Natural killer cell treated with Interleukin-12 subunit alpha and Interleukin-12 subunit beta and Interleukin-15 and Interleukin-18, amount 100 ng/mL, for 72 hours (primary cell): ENCODE measurements at places on chromosomes 6 and 20. TPM values are rescaled to one million over a fixed set of nuclear protein-coding genes. Genes with fewer than 3 reads are reported as not detected.

The LST1 gene
- 34.6 TPM for total RNA-seq

DNA sequence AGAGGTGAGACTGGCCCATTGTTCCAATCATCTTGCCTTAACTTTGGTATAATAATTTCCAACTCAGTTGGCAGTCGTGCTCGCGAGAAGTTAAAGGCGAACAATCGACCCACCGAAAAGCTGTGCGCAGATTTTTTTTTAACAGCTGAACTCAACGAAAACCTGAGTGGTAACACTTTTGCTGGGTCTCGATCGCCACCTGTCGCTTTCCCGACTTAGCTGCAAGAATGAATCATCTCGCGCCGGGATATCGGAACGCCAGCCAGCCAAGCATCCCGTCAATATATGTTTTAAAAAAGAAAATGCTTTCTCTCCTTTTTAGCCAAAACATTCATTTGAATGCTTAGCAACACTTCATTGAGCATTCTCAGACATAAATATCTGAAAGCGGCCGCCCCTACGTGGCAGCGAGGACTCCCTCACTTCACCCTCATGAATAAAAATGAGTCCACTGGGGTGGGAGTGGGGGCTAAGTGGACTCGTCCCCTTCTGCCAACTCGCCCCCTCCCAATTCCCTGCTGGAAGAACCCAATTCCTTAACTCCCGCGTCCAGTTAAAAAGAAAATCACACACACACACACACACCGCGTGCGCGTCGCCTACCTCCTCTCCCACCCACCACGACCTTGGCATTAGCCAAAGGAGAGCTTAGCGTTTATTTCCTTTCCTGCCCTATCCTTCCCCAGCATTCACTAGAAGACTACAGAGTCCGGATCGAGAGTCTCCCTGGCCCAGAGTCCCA lies 1.5 kb downstream of the COL12A1 start:
- H3K4me1 ChIP-seq: peaks cover 51% of the 10 kb centered on the region
- peak overlapping the region; percentile 49 for H3K4me3 ChIP-seq

- H3K4me1 ChIP-seq: no peaks in the 10 kb centered on the region
- H3K27ac ChIP-seq: no peak overlapping the region
- H3K27me3 ChIP-seq: no peaks in the 10 kb centered on the region
These were observed 40.3 kb upstream of the TBX18 start for GRCh38 chr6:84804720-84805119.

DNA sequence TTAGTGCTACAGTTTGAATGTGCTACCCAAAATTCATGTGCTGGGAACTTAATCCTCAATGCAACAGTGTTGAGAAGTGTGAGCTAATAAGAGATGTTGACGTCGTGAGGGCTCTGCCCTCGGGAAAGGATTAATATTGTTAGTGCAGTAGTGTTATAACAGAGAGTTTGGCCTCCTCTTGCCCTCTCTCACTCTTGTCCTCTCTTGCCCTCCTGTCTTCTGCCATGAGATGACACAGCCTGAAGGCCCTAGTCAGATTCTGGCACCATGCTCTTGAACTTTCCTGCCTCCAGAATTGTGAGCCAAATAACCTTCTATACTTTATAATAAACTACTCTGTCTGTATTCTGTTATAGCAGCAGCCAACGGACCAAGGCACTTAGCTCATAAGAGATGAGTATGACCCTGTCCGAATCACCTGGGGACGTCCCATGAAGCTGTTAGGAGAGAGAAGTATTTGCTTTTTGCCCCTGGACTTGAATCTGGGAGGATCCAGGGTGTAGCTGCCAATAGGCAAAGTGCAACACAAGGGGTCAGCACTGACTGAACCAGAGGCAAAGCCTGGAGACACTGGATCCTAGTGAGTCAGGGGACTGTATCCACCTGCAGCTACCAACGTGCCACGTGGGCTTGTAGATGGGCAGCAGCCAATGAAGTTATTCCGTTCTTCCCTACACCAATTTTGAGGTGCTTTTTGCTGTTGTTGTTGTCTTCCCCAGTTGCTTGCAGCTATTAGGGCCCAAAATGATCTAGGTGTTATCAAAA lies 233.7 kb downstream of the THBS2 start:
- H3K27ac ChIP-seq: no peak overlapping the region
- H3K4me1 ChIP-seq: no peaks in the 10 kb centered on the region
- H3K4me3 ChIP-seq: no peak overlapping the region
- DNase-seq: no peak
- peaks cover 24% of the 10 kb centered on the region for H3K27me3 ChIP-seq

The DLK2 gene
- not detected for total RNA-seq

GRCh38 chr6:170345662-170346061 lies 39.1 kb downstream of the FAM120B start:
- H3K27me3 ChIP-seq: no peaks in the 10 kb centered on the region
- peaks cover 21% of the 10 kb centered on the region for H3K36me3 ChIP-seq
- peak overlapping the region; percentile 41 for H3K27ac ChIP-seq
- peaks cover 32% of the 10 kb centered on the region for H3K4me1 ChIP-seq
- no peak for DNase-seq
- H3K4me3 ChIP-seq: peak overlapping the region; percentile 67

- no peak overlapping the region for H3K27ac ChIP-seq
- no peak overlapping the region for H3K4me3 ChIP-seq
- no peaks in the 10 kb centered on the region for H3K4me1 ChIP-seq
- DNase-seq: no peak
- H3K36me3 ChIP-seq: no peaks in the 10 kb centered on the region
These were observed 294.6 kb upstream of the EPHA7 start for GRCh38 chr6:93713974-93714373.

GRCh38 chr6:83231146-83231545 lies 38.0 kb downstream of the RWDD2A start:
- H3K4me3 ChIP-seq: no peak overlapping the region
- no peak overlapping the region for H3K27ac ChIP-seq
- no peaks in the 10 kb centered on the region for H3K4me1 ChIP-seq
- H3K27me3 ChIP-seq: peaks cover 21% of the 10 kb centered on the region
- no peak for DNase-seq

The FKBP1C gene
- 1.9 TPM for total RNA-seq

GRCh38 chr20:53735536-53736050 lies 142.0 kb upstream of the ZNF217 start:
- peak overlapping the region; percentile 28 for H3K4me3 ChIP-seq
- peak overlapping the region; percentile 94 for H3K27ac ChIP-seq
- H3K36me3 ChIP-seq: peaks cover 5% of the 10 kb centered on the region
- DNase-seq: no peak
- no peaks in the 10 kb centered on the region for H3K27me3 ChIP-seq

- peaks cover 6% of the 10 kb centered on the region for H3K4me1 ChIP-seq
- no peak for DNase-seq
- H3K4me3 ChIP-seq: no peak overlapping the region
- no peak overlapping the region for H3K27ac ChIP-seq
- H3K27me3 ChIP-seq: no peaks in the 10 kb centered on the region
These were observed 35.9 kb upstream of the CST7 start for GRCh38 chr20:24913076-24913628.

DNA sequence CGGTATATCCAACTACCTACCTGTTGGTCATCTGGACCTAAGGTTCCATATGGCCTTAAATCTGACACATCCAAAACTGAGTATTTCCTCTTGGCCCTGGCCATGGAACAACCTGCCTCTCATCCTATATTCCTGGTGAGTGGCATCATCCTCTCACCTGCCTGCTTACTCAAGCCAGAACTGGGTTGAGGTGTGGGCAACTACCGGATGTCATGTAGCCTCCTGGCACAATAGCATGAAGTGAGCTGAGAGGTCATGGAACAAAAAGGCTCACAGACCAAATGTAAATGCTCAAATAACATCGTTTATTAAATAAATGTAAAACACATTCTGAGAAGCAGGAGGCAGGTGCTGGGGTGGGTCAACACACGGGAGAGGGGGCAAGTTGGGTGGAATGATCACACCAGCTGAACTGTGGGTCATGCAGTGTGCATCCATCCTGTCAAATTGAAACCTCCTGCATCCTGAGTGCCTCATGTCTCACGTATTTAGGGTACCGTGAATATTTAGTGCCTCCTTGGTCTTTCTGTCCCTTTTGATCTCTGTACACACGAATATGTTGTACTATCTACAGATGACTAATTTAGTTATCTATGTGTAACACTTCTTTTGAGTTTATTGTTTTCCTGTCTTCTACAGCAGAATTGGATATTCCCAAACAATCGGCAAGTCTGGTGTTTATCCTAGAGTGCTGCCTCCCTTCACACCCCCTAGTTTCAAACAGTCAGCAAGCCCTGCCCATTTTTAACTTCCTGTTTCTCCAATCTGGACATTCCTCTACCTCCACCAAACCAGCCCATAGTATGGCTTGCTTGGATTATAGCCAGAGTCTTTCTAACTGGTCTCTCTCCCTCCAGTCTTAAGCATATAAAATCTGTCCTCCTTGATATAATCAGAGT lies 7.9 kb upstream of the POU5F1 start:
- peaks cover 22% of the 10 kb centered on the region for H3K4me1 ChIP-seq
- no peak overlapping the region for H3K27ac ChIP-seq
- no peak for DNase-seq
- H3K27me3 ChIP-seq: no peaks in the 10 kb centered on the region

GRCh38 chr6:125020385-125020784 lies 58.1 kb downstream of the RNF217 start:
- H3K4me1 ChIP-seq: no peaks in the 10 kb centered on the region
- no peak overlapping the region for H3K27ac ChIP-seq
- no peaks in the 10 kb centered on the region for H3K36me3 ChIP-seq
- no peak for DNase-seq
- H3K4me3 ChIP-seq: no peak overlapping the region

DNA sequence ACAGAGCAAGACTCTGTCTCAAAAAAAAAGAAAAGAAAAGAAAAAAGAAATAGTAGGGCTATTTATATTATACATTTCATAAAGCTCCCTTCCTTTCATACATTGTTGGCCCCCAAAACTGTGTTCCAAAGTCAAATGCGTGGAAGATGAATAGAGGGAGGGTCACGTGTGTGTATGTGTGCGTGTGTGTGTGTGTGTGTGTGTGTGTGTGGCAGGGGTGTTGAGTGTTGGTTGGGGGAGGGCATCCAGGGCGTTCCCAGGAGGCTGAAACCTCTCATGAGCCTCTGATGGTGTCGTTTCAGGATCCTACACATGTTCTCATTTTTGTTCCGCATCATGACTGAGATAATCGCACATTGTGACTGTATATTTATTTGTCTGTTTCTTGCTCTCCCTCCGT lies 7.8 kb upstream of the BPIFB1 start:
- H3K27me3 ChIP-seq: peaks cover 19% of the 10 kb centered on the region
- H3K27ac ChIP-seq: no peak overlapping the region
- DNase-seq: no peak
- no peak overlapping the region for H3K4me3 ChIP-seq

DNA sequence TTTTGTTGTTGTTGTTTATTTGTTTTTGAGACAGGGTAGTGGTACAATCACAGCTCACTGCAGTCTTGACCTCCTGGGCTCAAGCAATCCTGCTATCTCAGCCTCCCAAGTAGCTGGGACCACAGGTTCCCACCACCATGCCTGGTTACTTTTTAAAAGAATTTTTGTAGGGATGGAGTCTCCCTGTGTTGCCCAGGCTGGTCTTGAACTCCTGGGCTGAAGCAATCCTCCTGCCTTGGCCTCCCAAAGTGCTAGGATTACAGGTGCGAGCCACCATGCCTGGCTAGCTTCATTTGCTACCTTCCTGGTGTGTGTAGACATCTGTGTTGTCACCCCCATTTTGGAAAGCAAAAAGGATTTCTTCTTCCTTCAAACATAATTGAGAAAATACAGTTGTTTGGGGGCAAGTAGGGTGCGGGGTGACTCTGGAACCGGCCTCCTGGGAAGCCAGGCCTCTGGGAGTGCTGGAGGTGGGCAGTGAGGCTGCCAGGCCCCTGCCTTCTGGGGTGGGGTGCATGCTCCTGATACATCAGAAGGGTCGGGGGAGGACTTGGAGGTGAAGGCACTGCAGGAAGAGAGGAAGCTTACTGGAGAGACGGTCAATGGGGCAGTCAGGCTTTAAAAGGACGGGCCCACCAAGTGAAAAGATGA lies 28.4 kb downstream of the SYNJ2 start:
- H3K4me1 ChIP-seq: peaks cover 73% of the 10 kb centered on the region
- peak overlapping the region; percentile 77 for H3K27ac ChIP-seq
- H3K4me3 ChIP-seq: peak overlapping the region; percentile 71
- no peaks in the 10 kb centered on the region for H3K36me3 ChIP-seq

- H3K4me1 ChIP-seq: peaks cover 44% of the 10 kb centered on the region
- H3K36me3 ChIP-seq: peaks cover 26% of the 10 kb centered on the region
- peak overlapping the region; percentile 98 for H3K4me3 ChIP-seq
- peak overlapping the region; percentile 94 for H3K27ac ChIP-seq
- DNase-seq: no peak
- H3K27me3 ChIP-seq: no peaks in the 10 kb centered on the region
These were observed 493 bp downstream of the CD83 start for GRCh38 chr6:14118091-14118439.

The MLN gene
- not detected for total RNA-seq

- no peaks in the 10 kb centered on the region for H3K36me3 ChIP-seq
- H3K4me1 ChIP-seq: no peaks in the 10 kb centered on the region
- DNase-seq: no peak
- H3K4me3 ChIP-seq: no peak overlapping the region
- H3K27me3 ChIP-seq: no peaks in the 10 kb centered on the region
- no peak overlapping the region for H3K27ac ChIP-seq
These were observed 558.6 kb upstream of the MAN1A1 start for GRCh38 chr6:119908157-119908556.

The REM1 gene
- total RNA-seq: not detected

- no peak overlapping the region for H3K27ac ChIP-seq
- peaks cover 12% of the 10 kb centered on the region for H3K27me3 ChIP-seq
- H3K4me3 ChIP-seq: no peak overlapping the region
- no peak for DNase-seq
- H3K36me3 ChIP-seq: peaks cover 6% of the 10 kb centered on the region
These were observed 23.5 kb upstream of the IRF4 start for GRCh38 chr6:367891-368630.

The PHACTR1 gene
- total RNA-seq: 0.14 TPM

The ULBP1 gene
- total RNA-seq: 0.31 TPM

The ZBTB46 gene
- total RNA-seq: 0.25 TPM

DNA sequence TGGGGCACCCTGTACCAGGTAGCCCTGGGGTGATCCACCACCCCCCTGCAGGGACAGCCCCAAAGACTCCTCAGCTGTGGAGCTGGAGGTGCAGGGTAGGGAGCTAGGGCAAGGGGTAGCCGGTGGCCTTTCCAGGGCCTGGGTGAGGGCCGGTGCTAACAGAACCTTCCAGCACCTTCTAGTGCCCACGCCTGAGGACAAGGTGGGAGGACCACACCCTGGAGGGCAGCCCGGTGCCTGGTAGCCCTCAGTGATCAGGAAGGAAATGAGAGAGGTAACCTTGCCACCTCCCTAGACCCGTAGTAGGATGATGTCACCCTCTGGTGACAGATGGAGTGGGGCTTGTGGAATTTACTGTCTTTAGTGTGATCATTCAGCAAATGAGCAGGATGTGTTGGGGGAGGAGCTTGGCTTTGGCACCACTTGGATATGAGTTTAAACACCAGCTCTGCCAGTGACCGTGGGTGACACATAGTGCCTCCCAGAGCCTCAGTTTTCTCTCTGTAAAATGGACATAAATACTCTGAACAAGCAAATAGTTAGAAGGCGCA lies 187.7 kb downstream of the NFATC2 start:
- H3K4me3 ChIP-seq: no peak overlapping the region
- no peaks in the 10 kb centered on the region for H3K27me3 ChIP-seq
- DNase-seq: no peak
- no peaks in the 10 kb centered on the region for H3K36me3 ChIP-seq
- peaks cover 10% of the 10 kb centered on the region for H3K4me1 ChIP-seq
- no peak overlapping the region for H3K27ac ChIP-seq

The RCAN2 gene
- 0.55 TPM for total RNA-seq

GRCh38 chr20:45049438-45049837 lies 51.5 kb downstream of the KCNS1 start:
- H3K4me1 ChIP-seq: peaks cover 74% of the 10 kb centered on the region
- peak overlapping the region; percentile 73 for H3K4me3 ChIP-seq
- H3K27me3 ChIP-seq: no peaks in the 10 kb centered on the region
- peak overlapping the region; percentile 87 for H3K27ac ChIP-seq
